RCC 7860 (cell line): ENCODE measurements at places on chromosomes 1 and 21.

DNA sequence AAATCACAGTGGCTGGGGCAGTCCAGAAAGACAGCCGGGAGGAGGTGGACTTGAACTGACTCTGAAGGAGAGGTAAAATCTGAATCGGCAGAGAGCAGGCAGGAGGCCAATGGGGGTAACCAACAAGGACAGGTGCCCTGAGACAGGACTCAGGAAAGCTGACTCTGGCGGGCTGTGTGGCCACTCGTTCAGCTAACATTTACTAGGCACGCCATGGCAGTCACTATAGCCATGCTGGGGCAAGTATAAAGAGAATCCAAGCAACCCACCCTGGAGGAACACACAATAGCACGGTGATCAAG is 7.4 kb downstream of the TIAM1 start:
- DNase-seq: no peak

DNA sequence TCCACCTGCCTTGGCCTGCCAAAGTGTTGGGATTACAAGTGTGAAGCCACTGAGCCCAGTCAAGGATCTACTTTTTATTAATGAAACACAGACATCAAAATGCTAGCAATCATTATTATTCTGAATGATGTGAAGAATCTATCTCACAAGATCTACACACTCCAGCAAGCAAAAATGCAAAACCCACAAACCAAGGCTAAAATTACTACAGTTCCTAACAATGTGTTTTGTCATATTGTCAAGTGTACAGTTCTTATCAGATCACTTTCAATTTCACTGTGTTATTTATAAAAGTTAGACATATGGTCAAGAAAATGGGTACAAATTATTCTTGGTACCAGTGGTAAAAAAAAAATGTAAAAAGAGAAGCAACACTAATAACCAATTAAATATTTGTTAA is 61.3 kb upstream of the SDC3 start:
- DNase-seq: no peak

DNA sequence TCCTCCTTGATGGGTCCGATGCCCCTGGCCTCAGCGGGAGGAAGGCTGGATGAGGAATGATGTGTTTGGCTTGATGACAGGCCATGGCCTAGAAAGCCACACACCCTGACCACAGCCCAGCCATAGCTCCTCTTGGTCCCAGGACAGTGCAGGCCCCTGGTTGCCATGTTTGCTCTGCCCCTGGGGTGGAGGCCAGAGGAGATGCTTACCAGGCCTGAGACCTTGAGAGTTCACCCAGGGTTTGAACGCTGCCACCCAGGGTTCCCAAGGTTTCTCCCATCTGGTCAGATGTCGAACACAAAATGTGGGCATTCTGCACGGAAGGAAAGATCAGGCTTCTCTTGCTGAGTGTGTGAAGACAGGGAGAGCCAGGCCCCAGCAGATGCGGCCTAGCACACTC is 2.6 kb downstream of the C1orf226 start:
- no peak for DNase-seq

DNA sequence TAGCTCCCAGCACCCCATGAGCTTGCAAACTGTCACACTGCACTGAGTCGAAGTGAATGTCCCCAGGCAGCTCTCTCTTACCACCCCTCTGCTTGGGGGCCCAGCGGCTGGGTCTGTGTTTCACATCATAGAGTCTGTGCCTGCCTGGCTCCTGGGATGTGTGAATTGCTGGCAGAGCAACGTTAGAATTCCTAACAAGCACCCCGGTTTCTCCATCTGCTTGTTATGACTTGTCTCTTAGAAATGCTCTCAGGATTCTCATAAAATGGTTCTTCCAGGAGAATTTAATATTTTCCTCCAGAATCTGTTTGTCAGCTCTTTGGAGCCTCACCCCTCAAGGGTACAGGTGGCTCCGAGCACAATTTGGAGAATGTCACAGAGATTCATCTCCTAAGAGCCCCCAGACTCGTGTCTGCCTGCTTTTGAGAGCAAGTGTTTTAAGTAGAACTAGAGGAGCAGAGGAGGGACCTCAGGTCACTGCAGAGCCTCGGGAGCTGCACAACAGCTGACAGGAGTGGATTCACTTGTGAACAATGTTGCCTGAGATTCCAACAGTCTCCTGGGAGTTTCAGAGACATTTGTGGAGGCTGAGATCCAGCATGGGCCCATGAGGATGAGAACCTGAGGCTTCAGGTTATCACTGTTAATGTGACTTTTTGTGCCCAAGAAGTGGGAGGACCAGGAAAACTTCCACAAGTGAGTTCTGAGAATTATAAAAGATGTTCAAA is 131.5 kb downstream of the KCNJ6 start:
- DNase-seq: no peak

DNA sequence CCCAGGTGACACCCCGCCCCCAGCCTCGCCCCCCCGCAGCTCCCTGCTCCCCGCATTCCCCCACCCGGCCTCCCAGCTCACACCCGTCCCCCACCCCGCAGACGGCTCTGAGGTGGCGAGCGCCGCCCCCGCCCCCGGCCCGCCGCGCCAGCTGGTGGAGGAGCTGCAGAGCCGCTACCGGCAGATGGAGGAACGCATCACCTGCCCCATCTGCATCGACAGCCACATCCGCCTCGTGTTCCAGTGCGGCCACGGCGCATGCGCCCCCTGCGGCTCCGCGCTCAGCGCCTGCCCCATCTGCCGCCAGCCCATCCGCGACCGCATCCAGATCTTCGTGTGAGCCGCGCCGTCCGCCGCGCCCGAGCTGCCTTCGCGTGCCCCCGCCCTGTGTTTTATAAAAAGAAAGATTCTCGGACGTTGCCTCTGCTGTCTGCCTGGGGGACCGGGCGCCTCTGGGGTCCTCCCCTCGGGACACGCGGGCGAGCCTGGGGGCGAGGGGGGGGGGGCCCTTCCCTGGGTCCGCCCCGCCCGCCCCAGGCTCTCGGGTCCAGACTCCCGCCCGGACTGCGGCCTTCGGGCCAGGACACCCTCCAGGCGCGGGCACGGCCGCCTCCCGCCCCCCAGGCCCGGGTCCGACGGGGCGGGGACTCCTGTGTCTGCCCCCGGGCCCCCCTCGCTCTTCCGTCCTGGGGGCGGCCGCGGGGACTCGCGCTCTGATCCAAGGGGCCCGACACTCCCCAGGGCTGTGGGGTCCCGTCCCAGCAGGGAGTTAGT is 1.6 kb upstream of the MMP23B start:
- DNase-seq: no peak

DNA sequence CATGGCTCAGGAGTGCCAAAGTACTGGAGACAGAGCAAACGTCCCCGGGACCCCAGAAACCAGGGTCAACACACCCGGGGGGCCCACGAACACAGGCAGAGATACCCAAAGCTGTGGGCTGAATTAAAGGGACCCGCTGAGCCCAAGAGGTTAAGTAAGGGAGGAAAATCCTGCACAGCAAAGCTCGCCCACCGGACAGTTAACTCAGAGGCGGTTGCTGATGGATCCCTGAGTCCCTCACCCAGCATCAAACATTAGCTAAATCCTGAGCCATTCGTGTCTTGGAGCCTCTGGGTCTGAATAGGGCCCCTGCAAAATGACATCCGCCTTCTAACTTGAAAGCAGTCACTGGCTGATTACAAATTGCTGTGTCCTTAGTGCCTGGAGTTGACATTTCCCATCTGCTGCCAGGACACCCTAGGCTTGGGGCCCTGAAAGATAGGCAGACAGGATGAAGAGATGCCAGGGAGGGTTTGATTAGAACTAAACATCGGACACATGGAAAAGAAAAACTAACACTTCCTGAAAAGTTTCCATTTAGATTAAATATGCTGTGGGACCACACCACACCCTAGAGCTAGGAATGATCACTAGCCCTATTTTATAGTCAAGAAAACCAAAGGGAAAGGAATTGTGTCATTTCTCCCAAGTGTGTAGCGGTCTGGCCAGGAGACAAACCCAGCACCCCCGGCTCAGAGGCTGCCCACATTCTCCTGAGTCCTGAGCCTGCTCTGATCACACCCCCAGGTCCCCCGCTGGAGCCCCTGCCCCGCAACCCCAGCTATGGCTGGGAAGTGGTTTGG is 239.3 kb downstream of the NPHP4 start:
- DNase-seq: no peak
